ENCODE measurements at places on chromosomes 1 and 21.

DNA sequence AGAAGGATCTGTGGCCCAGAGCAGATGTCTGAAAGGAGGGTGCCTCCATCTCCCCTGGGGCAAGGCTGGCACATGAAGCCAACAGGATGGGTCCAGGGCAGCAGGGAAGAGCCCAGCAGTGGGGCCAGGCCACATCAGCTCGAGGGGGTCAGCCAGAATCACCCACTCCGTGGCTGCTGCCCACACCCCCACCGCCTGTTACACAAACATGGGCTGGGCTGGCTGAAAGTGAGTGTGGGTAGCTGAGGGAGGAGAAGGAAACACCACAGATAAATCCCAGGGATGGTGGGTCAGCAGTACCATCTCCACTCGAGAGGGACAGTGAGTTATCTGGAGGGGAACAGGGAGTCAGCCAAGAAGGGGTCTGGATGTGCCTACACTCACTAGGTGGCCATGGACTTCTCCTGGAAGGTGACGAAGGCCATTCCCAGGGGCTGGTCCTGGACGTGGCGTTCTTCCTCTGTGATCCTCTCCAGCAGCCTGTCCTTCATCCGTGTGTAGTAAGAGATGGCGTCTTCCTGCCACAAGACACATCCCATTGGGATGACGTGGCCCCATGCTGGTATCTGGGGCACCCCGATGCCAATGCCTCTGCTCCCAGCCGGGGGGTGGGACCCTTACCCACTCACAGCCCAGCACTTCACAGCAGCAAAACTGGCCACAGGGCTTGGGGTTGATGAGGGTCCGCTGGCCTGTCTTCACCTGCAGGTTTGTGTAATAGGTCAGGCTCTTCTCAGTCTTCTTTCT is 20.2 kb downstream of the TMEM63A start:
- DNase-seq: no peak

GRCh38 chr1:63911049-63911448 is 137.2 kb downstream of the ROR1 start:
- DNase-seq: no peak

DNA sequence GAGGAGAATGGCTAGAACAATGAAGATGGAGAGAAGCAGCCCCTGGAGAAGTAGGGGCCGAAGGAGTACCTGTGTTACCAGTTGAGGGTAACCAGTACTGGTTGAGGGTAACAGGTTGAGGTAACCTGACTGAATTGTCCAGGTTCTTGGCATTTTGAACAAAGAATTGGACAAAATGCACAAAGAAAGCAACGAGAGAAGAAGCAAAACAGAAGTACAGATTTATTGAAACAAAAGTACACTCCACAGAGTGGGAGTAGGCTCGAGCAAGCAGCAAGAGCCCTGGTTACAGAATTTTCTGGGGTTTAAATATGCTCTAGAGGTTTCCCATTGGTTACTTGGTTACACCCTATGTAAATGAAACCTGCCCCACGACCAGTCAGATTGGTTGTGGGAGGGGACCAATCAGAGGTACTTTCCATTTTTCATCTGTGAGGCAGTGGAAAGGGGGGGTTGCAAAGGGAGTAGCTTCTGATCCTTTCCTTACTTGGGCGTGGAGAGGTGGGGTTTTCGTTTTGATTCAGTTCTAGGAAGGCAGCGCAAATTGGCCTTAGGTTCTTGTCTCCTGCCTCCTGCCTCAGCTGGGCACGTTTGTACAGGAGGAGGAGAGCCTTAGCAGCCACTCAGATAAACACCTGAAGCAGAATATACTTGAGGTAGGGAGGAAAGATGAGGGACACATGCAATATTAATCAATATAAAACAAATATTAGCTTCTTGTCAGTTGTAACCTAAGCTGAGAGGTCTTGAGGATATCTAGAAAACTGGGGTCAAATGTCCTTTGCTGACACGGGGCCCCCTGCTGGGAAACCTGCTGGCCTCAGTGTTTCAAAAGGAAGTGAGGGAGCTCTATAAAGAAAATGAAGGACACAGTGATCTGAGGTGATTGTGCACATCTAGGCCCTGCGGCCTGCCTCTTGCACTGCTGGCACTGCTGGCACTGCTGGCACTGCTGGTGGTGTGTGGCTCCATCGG is 14.3 kb upstream of the LSM10 start:
- DNase-seq: peak; percentile 68

DNA sequence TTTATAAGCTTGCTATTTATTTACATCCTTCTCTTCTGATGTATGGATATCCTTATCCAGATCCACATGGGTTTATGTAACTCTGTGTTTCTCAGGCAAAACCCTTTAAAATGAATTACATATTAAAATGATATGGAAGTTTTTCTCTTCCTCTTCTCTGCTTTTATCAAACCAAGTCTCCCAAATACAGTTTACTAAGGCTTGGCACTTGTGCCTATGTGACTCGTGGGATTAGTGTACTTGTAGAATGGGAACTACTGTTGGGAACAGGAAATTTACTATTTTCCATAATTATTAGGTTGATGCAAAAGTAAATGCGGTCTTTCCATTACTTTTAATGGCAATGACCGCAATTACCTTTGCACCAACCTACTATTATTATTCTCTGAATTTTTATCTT is 14.8 kb downstream of the SIM2 start:
- DNase-seq: no peak

- DNase-seq: no peak
Observed at GRCh38 chr1:148158341-148159003, 6.4 kb upstream of the NBPF11 start.

DNA sequence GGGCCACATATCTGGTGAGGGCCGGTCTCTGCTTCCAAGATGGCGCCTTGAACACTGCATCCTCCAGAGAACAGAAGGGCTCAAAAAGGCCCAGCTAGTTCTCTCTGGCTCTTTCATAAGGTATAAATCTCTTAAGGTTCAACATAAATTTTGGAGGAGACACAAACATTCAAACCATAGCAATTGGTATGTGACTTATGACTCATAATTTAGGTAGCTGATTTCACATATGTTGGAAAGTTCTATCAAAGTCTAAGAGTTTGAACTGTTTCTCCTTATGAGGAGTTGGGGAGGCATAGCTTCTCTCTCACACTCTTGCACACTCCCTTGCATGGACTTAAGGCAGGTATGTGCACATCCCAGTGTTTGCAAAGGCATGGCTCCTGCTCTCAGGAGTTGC is 5.1 kb upstream of the FYB2 start:
- no peak for DNase-seq

GRCh38 chr1:15443281-15443680 is 5.0 kb downstream of the CTRC start:
- DNase-seq: no peak

- DNase-seq: no peak
Observed at GRCh38 chr1:245441689-245442088, 286.9 kb downstream of the KIF26B start.

- no peak for DNase-seq
Observed at GRCh38 chr1:77400781-77401180, 119.0 kb downstream of the AK5 start.

Data from epithelial cell of esophagus (primary cell).